ENCODE measurements at places on chromosomes 13 and 19. TPM values are rescaled to one million over a fixed set of nuclear protein-coding genes. Genes with fewer than 3 reads are reported as not detected.
A peak's percentile ranks its signal among the peaks of the same experiment; 100 is the strongest.

GRCh38 chr13:107450931-107451330, 764.4 kb downstream of the LIG4 start:
- DNase-seq = peak; percentile 57

DNA sequence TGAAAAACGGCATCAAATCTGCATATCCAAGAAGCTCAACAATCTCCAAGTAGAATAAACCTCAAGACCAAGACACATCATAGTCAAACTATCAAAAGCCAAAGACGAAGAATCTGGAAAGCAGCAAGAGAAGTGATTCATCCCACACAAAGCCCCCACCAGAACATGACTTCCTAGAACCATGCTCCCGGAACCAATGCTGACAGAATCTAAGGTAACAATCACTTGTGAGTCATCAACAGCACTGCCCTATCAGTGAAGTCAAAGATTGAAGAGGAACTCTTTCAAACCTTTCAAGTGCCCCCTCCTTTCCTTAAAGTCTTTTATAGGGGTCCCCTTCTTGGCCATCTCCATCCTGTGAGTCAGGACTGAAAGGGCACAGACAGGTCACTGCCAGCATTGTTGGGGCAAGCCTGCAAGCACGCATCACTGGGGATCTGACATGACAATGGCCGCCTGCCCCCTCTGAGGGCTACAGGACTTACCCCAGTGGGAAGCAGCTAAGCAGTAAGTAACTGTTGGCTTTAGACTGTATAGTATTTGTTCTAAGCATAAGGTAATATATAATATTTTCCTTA, at the start of gene CCDC70:
TSS of gene CCDC70 (plus strand) at position 247 of the 578 bp plus-strand sequence. CDS start 3,443 bp downstream, outside the sequence.
- no peak for DNase-seq

- no peak for DNase-seq
Measured at GRCh38 chr19:5588906-5589676, 21.3 kb upstream of the TINCR start.

GRCh38 chr19:16428372-16429036, 43.3 kb downstream of the EPS15L1 start:
- DNase-seq = no peak

PSG2 gene
- 4.6 TPM for polyA plus RNA-seq

ENOX1 gene
- 2.1 TPM for polyA plus RNA-seq

RASIP1 gene
- polyA plus RNA-seq = 0.76 TPM

- DNase-seq = no peak
Measured at GRCh38 chr13:51113186-51113881, 2.3 kb upstream of the C13orf42 start.

DNA sequence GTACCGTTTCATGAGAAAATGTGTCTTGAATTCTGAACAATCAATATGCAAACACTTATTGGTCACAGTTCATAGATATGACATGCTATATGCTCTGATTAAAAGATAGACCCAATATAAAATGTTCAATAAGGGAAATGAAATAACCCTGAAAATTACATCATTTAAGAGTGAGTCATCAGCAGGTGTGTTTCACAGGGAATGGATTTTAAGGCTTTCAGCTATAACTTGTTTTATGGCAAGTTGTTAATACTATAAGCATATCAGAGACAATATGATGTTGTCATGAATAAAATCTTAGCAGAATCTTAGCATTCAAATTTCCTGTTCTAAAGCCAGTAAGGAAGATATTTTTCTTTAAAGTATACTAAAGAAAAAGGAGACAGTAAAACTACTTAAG, 483.4 kb upstream of the PCDH9 start:
- DNase-seq = no peak

FFAR1 gene
- not detected for polyA plus RNA-seq

- no peak for DNase-seq
Measured at GRCh38 chr13:113527272-113527958, 36.9 kb upstream of the DCUN1D2 start.

DNA sequence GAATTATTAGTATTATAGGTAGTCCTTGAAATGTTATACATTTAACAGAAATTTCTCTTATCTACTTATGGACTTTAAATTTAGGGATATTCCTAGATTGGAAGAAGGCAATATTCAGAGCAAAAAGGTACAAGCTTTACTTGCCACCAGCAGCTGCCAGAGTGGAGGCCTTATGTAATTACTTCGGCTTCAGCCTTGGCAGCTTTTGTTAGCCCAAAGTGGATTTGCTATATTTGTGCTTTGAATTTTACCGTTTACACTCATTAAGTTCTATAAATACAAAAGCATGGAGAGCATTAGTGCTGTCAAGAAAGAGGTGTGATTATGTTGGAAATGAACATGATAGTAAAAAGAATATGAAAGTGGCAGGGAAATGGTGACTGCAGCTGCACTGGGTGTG, 319.9 kb downstream of the ATP8A2 start:
- no peak for DNase-seq

DNA sequence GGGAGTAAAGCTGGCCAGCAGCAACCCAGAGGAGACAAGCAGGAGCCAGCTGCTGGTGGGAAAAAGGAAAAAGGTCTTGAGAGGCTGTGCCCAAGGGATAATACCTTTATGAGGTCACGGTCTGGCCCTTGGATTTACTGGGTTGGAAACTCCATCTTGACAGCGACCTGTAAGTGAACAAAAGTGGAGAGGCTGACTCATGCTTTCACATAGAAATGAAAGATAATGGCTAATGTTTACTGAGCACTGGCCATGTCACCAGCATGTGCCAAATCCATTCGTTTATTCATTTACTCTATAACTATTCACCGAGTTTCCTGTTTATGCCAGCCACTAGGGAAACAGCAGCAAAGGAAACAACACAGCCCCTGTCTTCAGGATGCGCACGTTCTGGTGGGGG, 4.7 kb downstream of the VRK3 start:
- DNase-seq = no peak

DNA sequence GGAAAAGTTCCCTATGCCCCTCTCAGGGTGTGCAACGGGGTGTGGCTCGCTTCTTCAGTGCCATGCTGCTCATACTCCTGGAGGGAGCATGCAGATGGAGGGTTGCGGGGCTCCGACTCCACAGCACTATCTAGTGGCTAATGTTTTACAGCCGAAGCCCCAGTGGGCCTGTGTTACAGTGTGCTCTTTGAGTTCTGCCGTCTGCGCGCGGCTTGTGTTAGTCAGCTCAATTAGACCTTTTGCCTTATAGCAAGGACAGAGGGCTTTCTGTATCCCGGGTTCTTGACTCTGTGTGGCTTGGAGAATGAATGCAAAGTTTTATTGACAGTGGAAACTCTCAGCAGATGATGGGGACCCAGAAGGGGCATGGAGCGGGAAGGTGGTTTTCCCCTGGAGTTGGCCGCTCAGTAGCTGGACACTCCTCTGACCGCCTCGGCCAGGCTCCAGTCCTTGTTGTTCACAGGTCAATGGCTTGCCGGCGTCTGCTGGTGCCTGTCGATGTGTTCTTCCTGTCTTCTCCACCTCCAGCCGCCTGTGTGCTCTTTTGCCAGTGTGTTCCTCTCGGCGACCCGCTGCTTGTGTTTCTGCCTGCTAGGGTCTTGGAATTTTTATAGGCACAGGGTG, 383.4 kb downstream of the LMO7 start:
- no peak for DNase-seq

DNA sequence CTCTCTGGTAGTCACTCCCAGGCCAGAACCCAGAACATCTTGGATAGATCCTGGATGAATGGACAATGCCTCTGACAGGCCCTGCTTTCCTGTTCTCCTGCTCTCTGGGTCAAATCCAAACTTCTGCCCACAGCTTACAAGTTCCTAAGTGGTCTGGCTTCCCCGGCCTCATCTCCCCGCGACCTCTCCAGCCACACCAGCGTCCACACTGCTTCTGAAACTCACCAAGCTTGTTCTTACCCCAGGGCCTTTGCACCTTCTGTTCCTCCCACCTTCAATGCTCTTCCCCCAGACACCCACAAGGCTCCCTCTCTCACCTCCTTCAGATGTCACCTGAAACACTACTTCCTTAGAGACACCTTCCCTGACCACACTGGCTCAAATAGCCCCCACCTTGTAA, 3.5 kb downstream of the OLFM2 start:
- no peak for DNase-seq

PCDH20 gene
- not detected for polyA plus RNA-seq

GRCh38 chr13:30615866-30616541, 1.7 kb upstream of the USPL1 start:
- no peak for DNase-seq

DNA sequence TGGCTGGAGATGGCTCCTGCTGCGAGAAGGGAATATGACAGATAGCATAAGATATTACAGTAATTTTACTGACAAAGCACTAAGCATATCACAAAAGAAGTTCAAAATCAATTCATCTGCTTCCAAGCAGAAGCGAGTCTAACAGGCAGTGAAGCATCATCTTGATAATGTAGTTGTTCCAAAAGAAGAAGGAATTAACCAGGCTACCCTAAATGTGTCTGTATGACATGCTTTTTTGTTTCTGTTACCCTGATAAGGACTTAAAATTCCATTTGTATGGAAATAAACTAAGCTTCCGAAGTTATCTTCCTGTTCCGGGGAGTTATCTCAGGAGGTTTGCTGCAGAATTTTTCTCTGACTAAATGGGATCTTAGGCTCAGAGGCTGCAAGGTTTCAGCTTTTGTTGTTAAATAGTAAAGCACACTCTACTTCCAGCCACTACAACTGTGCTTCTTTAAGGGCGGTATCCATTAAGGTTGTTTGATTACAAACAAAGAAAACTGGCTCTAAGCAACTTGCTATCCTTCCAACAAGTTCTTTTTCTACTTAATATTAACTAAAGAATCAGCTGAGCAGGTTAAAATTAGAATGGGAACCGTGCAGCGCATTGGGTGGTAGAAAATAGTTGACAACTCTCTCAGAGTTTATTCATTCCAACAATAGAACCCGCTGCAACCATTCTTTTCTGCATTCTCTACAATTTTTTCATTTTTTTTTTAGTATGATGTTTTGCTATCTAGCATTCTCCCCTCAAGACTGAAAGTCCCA, 607.3 kb downstream of the UQCRFS1 start:
- no peak for DNase-seq

DNA sequence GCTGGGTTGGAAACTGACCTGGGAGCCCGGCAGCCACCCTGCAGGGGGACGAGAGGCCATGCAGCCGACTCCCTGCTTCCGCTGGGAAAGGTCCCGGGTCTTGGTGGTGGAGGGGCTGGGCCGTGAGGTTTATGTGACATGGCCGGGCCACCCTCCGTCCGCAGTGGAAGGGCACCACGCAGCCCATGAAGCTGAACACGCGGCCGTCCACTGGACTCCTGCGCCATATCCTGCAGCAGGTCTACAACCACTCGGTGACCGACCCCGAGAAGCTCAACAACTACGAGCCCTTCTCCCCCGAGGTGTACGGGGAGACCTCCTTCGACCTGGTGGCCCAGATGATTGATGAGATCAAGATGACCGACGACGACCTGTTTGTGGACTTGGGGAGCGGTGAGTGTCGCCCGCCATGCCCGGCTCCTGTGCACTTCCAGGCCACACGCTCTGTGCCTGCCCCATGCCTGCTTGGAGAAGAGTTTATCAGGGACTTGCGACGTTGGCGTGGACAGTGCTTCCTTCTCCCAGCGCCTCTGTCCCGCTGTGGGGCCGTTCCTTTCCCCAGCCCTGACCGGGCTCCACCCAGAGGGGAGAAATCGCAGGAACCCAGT, 27.2 kb downstream of the DOT1L start:
- DNase-seq = no peak

- DNase-seq = no peak
Measured at GRCh38 chr19:48489608-48490216, 20.5 kb downstream of the CYTH2 start.

UQCRFS1 gene
- 32.8 TPM for polyA plus RNA-seq

RNF113B gene
- polyA plus RNA-seq = not detected

- no peak for DNase-seq
Measured at GRCh38 chr19:28943651-28944050, 269.3 kb downstream of the UQCRFS1 start.

DNA sequence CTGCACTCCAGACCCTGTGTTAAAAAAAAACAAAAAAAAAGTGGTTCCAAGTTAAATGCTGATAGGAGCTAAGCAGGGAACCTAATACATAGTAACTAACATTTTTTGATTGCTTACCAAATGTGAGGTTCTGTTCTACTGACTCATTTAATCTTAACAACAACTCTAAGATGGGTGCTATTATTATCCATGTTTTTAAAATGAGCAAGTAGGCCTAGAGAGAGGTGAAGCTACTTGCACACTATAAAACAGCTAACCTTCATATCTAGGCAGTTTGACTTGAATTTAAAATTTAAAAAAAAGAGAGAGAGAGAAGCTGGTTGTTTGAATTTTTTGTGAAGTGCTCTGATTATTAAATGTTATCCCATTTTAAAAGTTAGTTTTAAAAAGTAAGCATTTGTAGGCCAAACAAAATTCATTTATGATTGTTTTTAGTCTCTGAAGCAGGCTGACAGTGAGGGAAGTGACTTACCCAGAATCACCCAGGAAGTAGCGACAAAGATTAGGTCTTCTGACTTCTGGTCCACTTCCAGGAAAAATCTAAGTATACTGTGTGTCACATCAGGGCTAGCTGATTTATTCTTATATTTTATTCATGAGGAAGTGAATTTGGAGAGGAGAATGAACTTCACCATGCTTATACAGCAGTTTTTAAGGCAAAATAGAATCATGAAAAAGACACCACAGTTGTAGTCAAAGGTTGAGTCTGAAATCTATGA, 2.4 kb downstream of the SIGLECL1 start:
- no peak for DNase-seq

TNFSF13B gene
- 0.26 TPM for polyA plus RNA-seq

CLEC17A gene
- not detected for polyA plus RNA-seq

- DNase-seq = no peak
Measured at GRCh38 chr19:46845959-46846459, 4.6 kb downstream of the AP2S1 start.

DNA sequence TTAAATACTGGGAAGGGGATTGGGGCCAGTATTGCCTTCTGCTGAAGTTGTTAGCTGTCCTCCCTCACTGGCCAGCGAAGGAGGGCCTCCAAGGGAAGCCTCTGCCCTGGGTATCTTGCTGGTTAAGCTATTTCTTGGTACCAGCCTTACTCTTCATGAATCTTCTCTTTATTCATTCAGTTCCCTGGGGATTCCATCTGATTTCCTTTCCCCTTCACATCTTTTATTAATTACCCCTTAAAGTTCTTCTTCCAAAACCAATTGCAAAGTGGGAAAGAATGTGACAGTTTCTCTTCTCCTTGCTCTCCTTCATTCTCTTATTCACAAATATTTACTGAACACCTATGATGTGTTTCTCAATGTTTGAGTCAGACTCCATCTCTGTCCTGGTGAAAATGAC, 36.7 kb upstream of the STK24 start:
- DNase-seq = no peak

PRDX2 gene
- polyA plus RNA-seq = 165 TPM

- DNase-seq = no peak
Measured at GRCh38 chr19:28889941-28890670, 322.8 kb downstream of the UQCRFS1 start.

NLRP11 gene
- polyA plus RNA-seq = not detected

GRCh38 chr19:33612928-33613619, 8.7 kb upstream of the CHST8 start:
- no peak for DNase-seq

GRCh38 chr19:48362716-48363499, 832 bp downstream of the TMEM143 start:
- peak; percentile 57 for DNase-seq

DNA sequence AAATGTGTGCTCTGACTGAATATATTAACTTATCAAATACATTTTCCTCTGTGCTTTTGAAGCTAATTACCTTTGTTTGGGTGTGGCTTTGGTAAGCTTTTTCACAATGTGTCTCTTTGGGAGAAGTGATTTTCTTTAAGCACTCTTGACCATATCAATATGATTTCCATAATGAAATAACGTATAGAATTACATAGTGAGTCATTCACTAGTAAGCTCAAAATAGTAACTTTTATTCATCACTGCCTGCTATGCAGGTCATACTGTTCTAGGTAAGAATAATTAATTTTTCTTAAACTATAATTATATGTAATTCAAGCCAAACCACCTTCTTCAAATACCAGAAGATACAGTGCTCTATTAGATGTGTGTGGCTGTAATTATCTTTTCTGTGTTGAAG, 480.7 kb downstream of the MYO16 start:
- DNase-seq = no peak

Data from BJ (cell line).